ENCODE measurements at places on chromosomes 12 and 14. TPM values are rescaled to one million over a fixed set of nuclear protein-coding genes. Genes with fewer than 3 reads are reported as not detected.

MIP gene
- not detected for total RNA-seq

CCDC196 gene
- not detected for total RNA-seq

RERG gene
- total RNA-seq = not detected

ERG28 gene
- 10.5 TPM for total RNA-seq

INHBE gene
- total RNA-seq = not detected

SLC8A3 gene
- 0.10 TPM for total RNA-seq

Measured in T-cell (primary cell).